Stimulated activated CD8-positive, alpha-beta memory T cell treated with anti-CD3 and anti-CD28 coated beads, Interleukin-4, amount 100 ng/mL, for 1 hour (primary cell): ENCODE measurements at places on chromosomes 7 and 10.

GRCh38 chr7:36096460-36097095 is 56.5 kb upstream of the EEPD1 start:
- no peak for DNase-seq

DNA sequence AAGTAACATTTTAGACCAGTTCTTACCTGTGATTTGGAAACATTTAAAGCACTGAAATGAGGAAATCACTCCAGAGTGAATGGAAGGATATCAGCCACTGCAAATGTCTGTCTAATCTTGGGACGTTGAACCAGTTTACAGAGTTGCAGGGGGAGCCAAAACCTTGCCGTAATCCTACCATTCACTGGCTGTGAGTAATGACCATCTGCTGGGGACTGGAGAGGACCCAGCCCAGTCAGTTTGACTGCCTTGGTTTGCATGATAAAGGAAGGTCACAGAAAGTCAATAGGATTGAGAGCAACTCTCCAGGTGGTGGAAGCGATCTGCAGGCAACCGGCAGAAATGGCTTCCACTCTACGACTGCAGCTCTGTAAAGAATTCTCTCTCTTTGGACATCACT is 167.2 kb downstream of the AKR1D1 start:
- DNase-seq = no peak

GRCh38 chr10:24374134-24374915 is 165.4 kb downstream of the KIAA1217 start:
- DNase-seq = no peak

GRCh38 chr7:28623105-28623730 is 210.9 kb downstream of the CREB5 start:
- DNase-seq = no peak

DNA sequence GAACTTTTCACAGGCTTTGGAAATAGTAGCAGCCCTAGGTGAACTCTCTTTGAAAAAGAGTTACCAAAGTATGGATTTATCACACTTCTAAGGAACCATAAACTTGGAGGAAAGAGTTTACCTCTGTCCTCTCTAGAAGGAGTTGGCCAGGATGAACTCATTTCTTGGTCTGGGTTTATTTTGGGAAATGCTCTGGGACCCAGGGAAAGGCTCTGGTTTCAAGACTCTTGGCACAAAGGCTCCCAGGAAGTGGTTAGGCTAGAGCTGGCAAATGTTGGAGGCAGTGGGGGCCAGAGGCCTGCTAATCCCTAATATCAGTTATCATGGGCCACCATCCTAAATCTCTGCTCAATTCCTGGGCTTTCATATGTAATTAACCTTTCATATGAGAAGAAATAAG is 36.3 kb upstream of the CDK6 start:
- DNase-seq = no peak

DNA sequence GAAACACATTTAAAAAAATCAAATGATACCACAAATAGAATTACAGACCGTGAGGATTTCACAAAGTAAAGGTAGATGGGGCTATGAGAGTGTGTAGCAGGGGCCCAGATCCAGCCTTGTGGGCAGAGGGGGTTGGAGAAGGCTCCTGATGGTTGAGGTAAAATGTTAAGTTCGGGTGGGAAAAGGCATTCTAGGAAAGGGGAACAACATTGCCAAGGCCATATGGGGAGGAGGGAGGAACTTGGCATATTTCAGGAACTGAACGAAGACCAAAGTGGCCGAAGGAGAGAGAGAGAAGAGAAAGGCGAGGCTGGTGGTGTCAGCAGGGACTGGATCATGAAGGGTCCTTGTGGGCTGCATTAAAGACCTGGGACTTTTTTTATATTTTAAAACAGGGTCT is 98.9 kb downstream of the CARD11 start:
- no peak for DNase-seq

DNA sequence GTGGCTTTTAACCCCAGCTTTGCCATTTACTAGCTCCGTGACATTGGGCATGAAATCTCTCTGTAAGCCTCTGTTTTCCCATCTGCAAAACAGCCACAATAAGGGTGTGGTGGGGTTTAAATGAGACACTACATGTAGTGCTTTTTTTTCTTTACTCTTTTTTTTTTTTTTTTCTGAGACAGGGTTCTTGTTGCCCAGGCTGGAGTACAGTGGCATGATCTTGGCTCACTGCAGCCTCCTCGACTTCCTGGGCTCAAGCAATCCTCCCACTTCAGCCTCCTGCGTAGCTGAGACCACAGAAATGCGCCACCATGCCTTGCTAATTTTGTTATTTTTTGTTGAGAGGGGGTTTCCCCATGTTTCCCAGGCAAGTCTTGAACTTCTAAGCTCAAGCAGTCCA is 8.3 kb upstream of the DENND10 start:
- DNase-seq = no peak
